ENCODE measurements at places on chromosomes 13 and 19.
A peak's percentile ranks its signal among the peaks of the same experiment; 100 is the strongest.

DNA sequence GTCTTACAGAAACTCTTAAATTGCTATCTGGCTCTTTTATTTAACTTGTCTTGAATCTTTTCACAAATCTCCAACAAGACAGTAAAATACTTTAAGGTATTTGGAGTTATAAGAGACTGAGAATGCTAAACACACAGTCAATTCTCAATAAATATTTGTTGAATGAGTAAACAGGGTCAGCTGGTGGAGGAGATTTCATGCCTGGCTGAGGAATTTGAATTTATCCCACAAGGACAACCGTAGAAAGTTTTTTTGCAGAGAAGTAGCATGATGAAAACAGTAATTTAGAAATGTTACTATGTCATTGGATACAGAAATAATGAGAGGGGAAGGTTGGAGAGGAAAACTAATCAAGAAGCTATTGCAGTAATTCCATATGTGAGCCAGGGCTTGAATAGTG, 1223.7 kb downstream of the PCDH17 start:
- DNase-seq = no peak

DNA sequence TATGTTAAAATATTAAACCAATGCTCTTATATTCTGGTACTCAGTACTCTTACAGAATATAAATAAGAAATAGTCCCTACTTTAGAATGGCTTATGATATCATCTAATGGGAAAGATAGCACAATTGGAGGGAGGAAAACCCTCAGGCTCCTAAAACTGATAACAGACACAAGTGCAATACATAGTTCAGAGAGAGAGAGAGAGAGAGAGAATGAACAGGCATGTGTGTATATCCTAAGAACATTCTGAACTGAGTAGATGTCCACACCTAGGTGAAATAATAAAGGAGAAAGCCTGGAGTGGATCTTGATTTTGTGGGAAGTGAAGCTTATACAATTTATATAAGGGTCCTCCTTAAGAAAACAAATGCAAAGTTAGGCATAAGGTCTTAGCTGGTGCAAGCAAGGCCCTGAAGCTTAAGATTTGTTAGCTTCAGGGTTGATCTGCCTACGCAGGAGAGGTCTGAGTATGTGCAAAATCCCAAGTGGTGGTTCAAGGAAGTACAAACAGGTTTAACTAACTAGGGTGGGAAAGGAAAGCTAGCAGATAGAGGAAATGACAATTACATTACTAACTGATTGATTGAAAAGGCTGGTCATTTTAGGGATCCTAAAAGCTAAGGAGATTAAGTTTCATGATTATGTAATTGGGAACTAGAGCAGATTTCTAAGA, 53.3 kb downstream of the SOX21 start:
- no peak for DNase-seq

DNA sequence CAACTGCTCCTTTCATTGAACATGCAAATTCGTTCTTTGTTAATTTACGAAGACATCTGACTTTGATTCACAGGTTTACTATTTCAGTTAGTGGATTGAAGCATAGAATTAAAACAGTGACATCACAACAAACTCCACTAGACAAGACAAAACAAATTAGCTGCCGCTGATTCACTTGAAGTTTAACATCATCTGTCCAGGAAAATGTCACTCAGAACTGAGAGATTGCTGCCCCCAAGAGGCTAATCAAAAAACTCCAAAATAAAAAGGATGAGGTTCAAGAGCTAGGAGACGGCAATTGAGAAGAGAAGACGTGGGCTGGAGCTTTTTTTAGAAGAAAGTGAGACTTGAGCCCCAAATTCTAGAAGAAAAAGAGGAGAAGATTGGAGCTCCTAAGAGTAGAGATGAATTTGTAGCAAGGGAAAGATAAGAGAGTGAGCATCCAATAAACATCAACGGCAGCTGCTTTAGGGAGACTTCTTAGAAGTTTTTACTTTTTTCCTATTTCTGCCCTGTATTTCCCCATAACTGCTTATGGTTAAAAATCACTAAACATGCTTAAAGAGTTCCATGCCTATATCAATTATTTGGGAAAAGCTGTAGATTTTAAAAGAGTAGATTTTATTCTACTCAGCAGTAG, 40.8 kb upstream of the TPP2 start:
- no peak for DNase-seq

DNA sequence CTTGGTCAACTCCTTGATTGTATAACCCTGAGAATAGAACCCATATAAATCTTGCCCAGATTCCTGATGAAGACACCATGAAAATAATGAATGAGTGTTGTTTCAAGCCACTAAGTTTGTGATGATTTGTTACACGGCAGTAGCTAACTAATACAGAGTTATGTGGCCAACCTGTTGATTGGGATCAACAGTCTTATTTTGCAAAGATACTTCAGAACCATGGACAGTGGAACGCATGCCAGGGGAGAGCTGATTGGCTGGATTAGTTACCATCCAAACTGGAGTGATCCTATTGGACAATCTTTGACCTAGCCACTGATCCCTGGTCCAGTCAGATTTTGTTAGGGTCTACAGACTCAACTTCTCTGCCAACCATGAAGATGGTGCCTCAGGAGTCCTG, 26.6 kb downstream of the CD70 start:
- DNase-seq = no peak

DNA sequence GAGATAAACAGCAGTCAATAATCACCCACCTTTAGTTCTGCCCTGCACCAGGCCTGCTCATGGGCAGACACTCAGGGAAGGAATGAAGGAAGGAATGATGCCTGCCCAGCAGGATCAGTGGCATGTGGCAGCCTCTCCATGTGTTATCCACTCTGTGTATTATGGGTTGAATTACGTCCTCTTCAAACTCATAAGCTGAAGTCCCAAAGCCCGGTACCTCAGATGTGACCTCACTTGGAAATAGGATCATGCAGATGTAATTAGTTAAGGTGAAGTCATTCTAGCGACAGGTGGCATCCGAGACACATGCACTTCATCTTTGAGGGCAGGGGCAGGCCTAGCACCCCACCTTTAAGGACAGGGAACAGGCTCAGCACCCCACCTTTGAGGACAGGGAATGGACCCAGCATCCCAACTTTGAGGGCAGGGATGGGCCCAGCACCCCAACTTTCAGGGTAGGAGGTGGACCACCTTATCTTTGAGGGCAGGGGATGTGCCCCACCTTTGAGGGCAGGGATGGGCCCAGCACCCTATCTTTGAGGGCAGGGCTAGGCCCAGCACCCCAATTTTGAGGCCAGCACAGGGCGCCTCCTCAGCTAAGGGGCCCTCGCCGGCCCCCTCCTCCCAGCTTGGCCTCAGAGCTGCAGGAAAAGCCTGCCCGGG, 127.6 kb downstream of the URI1 start:
- no peak for DNase-seq

GRCh38 chr19:33400856-33401682, 27.6 kb downstream of the CEBPG start:
- peak; percentile 31 for DNase-seq

DNA sequence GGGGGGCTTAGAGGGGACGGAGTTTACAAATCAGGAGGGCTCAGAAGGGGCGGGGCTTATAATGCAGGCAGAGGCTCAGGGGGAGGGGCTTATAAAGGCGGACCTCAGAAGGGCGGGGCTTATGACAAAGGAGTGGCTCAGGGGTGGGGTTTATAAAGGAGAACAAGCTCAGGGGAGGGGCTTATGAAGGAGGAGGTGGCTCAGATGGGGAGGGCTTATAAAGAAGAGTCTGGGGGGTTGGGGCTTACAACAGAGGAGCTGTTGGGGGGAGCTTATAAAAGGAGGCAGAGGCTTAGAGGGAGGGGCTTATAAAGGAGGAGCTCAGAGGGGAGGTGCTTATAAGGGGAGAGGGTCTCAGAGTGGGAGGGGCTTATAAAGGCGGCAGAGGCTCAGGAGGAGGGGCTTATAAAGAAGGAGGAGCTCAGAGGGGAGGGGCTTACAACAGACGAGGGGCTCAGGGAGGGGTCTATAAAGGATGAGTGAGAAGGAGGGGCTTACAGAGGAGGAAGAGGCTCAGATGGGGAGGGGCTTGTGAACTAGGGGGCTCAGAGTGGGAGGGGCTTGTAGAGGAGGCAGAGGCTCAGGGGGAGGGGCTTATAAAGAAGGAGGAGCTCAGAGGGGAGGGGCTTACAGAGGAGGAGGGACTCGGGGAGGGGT, 1.0 kb downstream of the SMIM24 start:
- DNase-seq = no peak

- no peak for DNase-seq
Measured at GRCh38 chr13:39297023-39297422, 258.8 kb downstream of the NHLRC3 start.

GRCh38 chr13:98471934-98472333, 105.0 kb downstream of the STK24 start:
- peak; percentile 77 for DNase-seq

DNA sequence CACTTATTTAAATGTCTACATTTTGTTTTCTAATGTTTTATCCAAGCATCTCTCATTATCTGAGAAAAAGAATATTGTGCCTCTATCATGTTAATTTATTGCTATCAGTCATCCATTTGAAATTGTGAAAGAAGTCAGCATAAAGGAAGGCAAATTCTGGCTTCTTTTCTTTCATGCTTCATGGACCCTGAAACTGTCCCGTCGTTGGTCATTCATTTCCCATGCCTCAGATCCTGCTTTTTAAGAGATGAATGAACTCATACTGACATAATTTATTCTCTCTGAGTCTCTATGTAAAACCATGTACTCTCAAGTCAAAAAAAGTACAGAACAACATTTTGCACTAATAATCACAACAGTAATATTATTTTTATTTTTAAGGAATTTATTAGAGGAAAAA, 2512.0 kb downstream of the PCDH9 start:
- no peak for DNase-seq

GRCh38 chr19:4554717-4555116, 4.8 kb downstream of the SEMA6B start:
- no peak for DNase-seq

- no peak for DNase-seq
Measured at GRCh38 chr13:72295153-72295552, 428.1 kb upstream of the DACH1 start.
